Activated CD4-positive, alpha-beta T cell treated with anti-CD3 and anti-CD28 coated beads, Interleukin-2, amount 50 U/mL, for 1 hour (primary cell): ENCODE measurements at places on chromosomes 7 and 10.

DNA sequence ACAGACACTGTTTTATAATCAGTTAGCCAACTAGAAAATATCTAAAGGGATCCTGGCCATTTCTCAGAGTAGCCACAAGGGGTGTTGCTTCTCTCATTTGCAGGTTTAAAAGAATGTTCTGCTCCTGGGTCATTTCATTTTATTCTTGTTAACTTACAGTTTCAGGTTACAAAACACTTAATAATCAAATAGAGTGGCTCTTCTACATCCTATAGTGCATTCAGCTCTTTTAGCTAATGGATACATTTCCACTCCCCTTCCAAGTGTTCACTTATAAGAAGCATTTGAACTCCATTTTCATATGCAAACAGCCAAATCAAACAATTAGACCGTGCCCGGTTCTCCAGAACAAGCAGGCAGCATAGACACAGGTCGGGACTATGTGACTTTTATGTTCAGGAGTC, 117.5 kb downstream of the TRIL start:
- no peak for DNase-seq

GRCh38 chr7:55570218-55570873, 2.0 kb downstream of the VOPP1 start:
- no peak for DNase-seq

- DNase-seq: peak; percentile 64
These were observed 29.8 kb upstream of the PURB start for GRCh38 chr7:44914992-44915607.

DNA sequence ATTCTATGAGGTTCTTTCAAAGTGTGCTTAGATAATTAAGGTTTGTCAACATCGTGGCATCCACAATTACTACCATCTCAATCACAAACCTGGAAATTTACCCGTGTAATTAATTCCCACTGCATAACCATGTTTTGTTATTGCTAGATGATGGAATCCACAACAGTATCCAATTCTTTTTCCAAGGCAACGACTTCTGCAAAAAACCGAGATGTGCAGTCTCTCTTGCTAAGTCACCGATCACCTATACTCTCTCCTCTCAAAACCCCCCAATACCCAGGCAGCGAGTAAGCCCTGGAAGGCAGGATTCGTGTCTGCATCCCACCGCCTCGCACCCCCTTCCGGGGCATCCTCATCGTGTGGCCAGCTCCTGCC, 678 bp upstream of the EIF4H start:
- no peak for DNase-seq

- DNase-seq: no peak
These were observed 16.2 kb downstream of the PKD1L1 start for GRCh38 chr7:47932016-47932415.

DNA sequence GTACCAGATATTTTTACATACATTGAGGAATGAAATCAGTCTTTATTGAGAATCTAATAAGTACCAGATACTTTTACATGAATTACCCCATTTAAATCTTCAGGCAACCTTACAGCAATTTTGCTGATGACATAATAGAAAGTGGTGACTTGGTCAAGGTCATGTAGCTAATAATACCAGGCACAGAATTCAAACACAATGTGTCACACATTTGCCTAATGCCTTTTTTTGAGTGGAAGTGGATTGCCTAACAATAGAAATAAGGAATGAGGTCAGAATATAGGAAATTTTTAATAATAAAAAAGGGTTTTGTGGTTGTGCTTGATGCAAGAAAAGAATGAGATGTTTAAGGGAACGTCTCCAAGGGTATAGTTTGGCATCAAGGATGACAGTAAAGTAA, 466.6 kb upstream of the IGFBP3 start:
- DNase-seq: no peak

DNA sequence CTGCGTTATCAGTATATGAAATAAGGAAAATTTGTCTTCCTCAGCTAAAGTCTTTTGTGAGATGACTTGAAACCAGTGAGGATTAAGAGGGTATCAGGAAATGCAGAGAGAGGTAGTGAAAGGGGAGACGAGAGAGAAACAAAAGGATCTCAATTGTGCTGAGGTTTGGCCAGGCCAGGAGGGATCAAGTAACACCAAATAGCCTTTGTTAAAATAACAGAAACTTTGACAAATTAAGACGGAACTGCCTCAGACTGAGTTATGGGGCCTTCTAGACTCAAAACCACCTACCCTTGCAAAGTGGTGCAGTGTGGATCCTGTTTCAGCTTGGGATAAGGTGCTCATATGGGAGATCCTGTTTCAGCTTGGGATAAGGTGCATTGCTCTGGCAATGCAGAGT, 263.1 kb downstream of the CREB5 start:
- no peak for DNase-seq

DNA sequence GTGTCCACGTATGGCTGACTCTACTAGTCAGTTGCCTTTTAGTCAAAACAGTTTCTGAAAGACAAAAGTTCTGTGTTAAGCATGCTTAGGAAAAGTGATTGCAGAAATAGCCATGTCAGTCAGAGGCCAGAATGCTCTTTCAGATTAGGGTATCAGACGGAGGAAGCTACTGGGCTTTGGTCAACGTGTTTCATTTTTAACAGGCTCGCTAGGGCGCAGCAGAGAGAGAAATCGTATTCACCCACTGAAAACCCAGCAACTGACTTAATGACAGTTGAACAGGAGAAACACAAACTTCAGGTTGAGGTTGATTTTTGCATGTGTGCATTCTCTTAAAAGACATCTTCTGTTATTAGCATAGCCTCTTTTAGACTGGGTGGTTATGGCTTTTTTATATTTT, 322.6 kb upstream of the KIAA1217 start:
- DNase-seq: no peak

DNA sequence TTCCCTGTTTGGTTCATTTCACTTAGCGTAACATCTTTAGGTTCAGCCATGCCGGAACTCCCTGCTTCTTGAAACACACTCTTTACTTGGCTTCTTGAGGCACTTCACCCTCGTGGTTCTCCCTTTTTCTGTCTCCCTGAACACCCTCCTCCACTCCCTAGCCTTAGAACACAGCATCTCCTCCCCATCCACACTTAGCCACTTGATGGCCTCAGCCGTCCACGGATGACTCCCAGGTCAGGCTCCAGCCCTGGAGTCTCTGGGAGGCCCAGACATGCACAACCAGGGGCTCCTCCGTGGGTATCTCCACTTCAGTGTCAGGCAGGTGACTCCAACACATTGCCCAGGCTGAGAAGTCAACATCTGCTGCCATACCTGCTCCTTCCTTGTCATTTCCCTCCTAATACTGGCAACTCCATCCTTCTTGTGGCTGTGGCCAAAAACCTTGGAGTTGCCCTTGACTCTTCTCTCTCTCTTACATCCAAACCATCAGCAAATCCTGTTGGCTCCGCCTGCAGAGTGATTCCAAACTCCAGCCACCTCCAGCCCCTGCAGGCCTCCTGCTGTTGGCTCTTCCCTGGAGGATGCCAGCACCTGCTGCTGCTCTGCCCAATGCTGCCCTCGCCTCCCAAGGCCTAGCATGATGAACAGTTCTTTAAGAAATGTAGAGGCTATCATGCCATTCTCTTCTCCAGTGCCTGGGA, 8.4 kb upstream of the INMT start:
- no peak for DNase-seq
